ENCODE measurements at places on chromosomes 16 and 17.
A peak's percentile ranks its signal among the peaks of the same experiment; 100 is the strongest.

GRCh38 chr17:80636361-80637018 lies 91.9 kb downstream of the RPTOR start:
- DNase-seq: no peak

DNA sequence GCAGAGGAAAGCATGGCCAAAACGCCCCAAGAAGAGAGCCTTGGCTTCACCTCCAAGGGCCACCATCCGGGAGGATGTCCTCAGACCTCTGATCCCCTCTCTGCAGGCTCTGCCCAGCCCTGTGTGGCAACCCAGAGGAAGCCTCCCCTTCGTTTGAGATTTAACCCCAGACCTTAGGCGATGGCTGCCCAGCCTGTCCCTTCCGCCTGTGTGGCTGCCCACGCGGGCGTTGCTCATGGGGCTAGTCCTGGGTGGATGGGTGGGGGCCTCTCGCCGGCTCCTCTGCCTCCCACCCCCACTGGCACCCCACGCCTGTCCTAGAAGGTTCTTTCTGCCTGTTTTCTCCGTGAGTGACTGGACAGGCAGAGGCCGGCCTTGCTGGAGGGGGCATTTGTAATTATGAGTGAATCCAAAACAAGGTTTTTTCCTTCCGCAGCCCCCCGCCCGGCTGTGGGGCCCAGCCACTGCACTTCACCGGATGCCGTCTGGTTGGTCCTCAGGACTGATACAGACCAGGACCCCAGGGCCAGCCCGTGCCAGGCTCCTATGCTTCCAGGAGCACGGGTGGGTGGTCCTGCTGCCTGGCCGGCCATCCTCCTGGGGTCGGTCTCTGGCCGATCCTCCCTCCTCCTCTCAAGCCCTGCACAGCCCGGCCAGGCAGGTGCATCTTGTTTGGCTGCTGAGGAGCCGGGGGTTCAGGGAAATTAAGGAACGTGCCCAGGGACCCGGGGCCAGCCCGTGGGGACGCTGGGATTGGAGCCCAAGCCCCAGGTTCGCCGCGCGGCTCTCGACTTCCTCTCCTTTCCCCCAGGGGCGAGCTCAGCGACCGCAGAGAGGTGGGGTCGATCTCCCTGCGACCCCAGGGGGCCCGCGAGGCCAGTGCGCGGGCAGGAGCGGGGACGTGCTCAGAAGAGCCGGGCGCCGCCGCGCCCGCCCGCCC lies at the start of gene TMEM235:
Gene TMEM235 (plus strand): TSS at position 636 of the 940 bp plus-strand sequence. CDS start 393 bp downstream, outside the sequence.
- DNase-seq: no peak

DNA sequence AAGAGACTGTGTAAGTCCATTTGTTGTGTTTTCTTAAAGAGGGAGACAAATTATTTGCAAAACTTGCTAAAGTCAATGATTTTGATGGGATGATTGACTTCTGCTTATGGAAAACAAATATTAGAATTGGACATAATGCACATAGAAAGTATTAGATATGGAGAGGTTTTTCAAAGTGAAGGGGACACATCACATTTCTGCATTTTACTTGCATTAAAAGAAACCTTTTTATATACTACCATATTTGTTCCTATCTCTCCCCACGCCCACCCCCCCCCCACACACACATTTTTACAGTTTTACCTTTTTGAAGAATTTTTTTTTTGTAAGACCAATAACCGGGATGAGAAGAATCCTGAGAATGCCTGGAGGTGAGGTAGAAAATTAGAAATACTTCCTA lies 8.6 kb upstream of the OR4D2 start:
- no peak for DNase-seq

DNA sequence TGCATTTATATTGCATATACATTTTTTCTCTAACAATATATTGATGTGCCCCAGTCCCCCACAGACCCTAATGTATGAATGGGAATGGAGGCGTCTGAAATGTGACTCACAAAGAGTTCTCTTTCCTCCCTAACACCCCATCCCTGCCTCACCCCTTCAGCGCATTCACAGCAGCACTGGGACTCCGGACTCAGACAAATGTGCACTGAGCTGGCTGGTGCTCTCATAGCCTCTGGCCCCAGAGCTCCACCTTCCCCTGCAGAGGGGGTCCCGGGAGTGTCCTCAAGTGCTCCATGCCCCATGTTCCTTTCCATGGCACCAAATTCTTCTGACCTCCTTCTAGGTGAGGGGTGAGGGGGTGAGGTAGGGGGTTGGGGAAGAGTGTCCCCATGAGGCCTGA lies 20.6 kb downstream of the NPTX1 start:
- no peak for DNase-seq

GRCh38 chr16:26087091-26087490 lies 395.3 kb downstream of the HS3ST4 start:
- DNase-seq: no peak

DNA sequence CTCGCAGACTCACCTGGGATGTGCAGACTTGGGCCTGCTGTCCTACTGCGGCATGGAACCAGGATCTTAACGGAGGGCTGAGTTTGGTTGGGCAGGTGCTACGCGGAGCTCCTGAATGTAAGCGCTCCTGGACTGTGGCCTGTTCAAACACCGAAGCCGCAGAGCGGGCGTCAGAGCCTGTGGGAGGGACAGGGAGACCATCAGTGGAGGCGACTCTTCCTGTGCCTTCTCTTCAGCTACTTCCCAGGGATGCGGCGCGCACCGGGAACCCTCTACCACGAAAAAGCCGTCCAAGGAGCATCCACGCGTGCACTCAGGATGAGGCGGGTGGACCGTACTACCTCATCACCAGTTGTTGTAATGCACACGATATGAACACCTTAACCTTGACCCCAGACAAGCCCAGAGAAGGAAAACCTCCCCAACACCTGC lies 2.0 kb downstream of the USP36 start:
- DNase-seq: peak; percentile 79

DNA sequence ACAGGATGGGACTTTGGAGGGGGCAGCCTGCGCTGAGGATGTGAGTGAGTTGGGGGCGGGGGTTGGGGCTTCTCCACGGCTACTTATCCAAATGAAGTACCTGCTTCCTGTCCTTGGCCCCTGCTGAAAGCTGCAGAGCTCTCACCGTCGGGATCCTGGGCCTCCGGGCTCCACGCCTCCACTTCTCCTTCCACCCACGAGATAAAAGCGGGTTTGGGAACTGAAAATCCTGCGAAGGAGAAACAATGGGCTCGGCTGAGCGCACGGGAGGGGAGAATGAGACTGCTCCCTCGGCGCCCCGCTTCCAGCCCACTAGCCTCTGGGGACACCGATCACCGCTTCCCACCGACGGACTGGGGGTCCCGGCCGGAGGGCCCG lies 486 bp downstream of the ZNF785 start:
- peak; percentile 10 for DNase-seq

DNA sequence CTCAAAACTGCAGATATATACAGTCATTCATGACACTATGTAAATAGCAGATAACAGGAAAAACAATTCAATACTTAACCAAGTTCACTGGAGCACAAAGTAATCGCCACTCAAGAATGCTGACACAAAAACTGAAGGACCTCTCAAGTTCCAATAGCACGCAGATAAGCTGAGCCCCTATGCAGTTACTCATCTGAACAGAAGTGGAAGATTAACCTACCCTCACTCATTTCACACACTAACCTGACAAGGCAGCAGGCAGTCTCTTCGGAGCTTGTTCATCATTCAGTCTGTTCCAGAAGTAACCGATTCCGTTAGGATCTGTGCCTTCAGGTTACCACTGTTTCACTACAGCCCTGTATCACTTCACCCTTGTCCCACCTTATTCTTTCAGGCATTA lies 6.0 kb downstream of the HELZ start:
- no peak for DNase-seq

- DNase-seq: no peak
These were observed 39.5 kb downstream of the NDEL1 start for GRCh38 chr17:8475227-8475626.

DNA sequence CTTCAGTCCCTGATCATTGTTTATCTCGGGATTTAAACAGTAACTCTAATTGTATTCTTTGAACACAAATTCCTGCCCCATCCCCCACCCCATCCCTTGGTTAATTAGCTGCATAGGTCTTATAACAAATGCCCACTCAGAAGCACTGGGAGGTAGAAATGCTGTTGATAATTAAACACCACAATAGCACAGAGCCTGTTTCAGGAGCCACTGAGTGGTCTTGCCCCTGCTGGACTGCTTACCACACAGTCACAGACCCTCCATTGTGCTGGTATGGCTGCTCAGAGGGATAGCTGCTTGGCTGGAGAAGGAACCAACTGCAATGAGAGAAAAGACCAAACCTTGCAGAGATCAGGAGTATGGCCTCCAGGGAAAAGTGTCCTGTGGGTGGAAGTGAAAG lies 214.1 kb downstream of the ANKFN1 start:
- DNase-seq: no peak

- no peak for DNase-seq
These were observed 475.9 kb upstream of the CCL2 start for GRCh38 chr17:33779234-33779591.

DNA sequence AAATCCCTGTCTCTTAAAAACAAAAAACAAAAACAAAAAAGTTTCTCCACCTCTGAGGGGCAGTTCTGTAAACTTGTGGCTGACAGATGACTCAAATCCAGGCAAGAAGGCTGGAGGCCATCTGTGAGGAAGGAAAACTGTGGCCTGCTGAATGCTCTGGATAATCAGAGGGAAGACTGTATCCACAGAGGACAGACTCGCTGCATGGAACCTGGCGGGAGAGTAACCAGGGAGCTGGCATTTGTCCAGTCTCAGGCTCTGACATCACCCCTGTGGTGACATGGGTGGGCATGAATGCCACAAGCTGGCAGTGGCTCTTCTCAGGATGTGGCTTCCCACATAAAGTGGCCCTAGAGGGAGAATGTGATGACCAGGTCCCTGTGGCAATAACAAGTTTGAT lies 2.8 kb upstream of the KSR1 start:
- no peak for DNase-seq

DNA sequence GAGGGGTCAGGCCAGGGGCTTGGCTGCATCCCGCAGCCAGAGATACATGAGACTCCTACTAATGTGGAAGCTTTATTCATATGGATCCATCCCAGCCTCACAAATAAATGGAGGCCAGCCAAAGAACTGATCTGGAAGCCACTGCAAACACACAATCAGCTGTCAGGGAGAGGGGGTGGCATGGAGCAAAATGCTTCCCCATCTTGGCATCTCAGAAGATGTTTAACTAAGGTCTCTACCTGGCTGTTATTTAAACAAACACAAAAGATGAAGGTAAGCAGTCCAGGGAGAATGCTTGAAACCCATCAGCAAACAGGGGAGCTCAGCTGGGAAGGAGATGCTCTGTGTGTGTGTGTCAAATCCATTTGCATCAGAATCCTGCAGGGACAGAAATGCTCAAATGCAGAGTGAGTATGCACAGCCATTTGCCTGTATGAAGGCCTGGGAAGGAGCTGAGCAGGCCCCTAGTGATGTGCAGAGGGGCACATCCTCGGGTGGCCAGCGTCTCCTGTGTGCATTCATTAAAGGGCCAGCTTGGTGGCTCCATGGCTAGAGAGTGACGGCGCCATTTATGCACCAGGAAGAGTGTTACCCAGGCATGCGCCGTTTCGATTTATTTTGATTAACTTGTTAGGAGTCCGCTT lies 34.2 kb upstream of the IRX3 start:
- no peak for DNase-seq

DNA sequence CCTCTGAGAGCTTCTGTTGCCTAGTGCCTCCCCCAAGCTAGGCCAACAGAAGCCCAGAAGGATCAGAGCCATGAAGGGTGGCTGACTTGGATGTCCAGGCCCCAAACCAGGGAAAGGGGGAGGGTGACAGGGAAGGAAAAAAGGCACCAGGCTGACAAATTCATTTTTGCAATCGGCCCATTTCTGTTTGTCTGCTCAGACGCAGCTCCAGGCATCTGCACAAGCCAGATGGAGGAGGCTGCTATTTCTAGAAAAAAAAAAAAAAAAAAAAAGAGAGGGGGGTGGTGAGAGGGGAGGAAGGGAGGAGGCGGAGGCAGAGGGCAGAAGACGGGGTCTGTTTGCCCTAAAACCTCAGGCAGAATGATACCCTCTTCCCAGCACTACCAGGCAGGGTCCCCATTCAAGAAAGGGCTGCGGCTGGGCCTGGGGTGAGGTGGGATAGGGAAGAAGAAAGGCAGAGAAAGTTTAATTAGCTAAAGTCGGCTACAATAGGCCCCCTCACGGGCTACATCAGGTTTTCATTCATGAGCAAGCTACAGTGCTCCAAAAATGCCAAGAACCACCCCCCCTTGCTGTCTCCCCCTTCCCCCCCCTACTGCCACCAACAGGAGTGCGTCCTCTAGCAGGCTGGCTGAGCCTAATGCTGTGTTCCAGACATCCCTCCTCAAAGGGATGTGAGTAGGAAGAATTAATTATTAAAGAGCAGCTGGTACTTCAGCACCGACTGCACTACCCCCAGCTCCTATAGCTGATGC lies 2.4 kb downstream of the HDAC5 start:
- no peak for DNase-seq

GRCh38 chr16:55861288-55861687 lies 13.9 kb downstream of the CES5A start:
- no peak for DNase-seq

DNA sequence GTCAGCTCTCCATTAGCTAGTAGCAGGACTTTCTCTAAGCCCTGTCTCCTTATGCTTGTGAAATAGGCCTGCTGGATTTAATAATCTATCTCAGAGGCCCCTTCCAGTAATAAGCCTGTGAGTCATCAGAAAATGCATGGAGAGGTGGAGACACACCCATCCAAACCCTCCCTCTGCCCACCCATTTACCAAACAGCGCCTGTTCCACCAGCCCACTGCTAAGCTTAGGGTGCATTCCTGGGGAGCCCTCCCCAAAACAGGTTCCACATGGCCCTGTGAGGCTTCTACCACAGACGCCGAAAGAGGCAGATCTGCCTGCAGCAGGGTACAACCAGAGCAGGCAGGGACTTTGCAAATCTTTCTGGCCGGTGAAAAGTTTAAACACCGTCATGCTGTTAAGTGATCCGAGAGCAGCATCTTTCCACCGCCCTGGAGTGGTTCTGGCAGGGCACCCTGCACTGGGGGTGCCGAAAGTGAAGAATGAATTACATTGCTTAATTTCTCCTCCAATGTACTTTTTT lies 99.3 kb downstream of the GAS7 start:
- no peak for DNase-seq

GRCh38 chr17:80485846-80486245 lies 9.4 kb upstream of the NPTX1 start:
- no peak for DNase-seq

- DNase-seq: no peak
These were observed 10.9 kb downstream of the CDRT4 start for GRCh38 chr17:15456496-15456895.

GRCh38 chr17:76390003-76390421 lies 5.6 kb downstream of the SPHK1 start:
- DNase-seq: no peak

GRCh38 chr17:82064433-82065192 lies 991 bp downstream of the DUS1L start:
- DNase-seq: peak; percentile 33

- DNase-seq: no peak
These were observed 11.4 kb downstream of the MARVELD3 start for GRCh38 chr16:71637398-71637797.

All from COR-L47 (cell line).